COR-L47 (cell line): ENCODE measurements at places on chromosomes 3 and 15.

DNA sequence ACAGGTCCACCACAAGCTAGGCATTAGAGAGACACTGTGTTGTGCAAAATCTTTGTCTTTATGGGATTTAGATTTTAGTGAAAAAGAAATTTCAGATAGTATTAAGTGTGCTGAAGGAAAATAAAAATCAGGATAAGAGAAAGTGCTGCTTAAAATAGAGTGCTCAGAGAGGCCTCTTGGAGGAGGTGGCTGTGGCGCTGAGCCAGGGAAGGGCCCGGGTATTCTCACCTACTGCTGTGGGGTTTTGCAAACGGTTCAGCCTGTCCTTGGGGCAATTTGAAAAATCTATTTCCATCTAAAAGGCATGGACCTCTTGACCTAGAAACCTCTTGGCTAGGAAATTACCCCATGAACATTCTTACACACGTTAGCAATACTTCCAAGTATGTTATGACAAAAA is 267.7 kb downstream of the TJP1 start:
- DNase-seq, result no peak

DNA sequence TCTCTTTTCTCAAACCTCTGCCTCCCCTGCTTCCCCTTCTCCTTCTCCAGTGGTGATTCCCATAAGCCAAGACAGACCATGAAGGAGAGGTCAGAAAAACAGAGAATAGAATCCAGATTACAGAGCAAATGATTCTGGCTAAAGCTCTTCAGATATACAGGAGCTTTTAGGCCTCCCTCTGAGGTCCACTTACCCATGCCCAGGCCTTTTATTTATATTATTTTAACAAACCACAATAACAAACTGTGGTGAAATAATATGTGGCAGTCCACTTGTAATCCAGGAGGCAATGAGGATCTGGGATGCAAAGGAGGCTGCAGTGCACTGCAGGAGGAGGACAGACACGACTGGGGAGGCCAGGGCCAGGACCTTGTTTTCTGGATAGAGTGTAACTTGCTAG is 104.1 kb downstream of the STAC start:
- DNase-seq, result no peak

DNA sequence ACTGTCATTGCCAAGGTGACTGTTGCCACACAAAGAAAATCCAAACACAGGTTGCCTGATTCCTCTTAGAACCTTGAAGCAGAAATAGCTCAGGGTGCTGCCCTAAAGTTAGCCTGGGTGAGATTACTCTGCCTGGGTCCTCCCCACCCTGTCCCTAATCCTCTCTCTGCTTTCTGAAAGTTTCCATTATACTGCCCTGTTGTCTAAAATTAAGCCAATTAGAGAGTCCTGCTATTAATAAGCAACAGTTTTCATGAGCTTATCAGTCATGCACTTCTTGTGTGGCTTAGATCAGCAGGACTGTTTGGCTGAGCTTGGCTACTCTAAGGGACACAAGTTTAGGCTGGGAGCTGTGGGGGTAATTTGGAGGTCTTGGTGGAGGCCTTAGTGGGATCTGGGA is 334.7 kb upstream of the LRRFIP2 start:
- DNase-seq, result no peak

DNA sequence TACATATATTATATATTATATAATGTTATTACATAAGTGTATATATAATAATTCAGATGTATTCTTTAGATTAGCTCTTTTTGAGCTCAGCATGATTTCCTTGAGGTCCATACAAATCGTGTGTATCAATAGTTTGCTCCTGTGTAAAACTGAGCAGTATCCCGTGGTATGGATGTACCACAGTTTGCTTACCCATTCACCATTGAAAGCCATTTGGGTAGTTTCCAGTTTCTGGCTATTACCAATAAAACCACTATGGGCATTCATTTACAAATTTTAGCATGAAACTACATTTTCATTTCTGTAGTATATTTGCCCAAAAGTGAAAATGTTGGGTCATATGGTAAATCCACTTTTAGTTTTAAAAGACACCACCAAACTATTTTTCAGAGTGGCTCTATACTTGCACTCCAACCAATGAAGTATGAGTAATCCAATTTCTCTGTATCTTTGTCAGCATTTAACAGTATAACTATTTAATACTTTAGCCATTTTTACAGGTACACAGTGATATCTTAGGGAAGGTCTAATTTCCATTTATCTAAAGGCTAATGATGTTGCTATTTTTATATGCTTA is 1361.4 kb upstream of the GBE1 start:
- no peak for DNase-seq

DNA sequence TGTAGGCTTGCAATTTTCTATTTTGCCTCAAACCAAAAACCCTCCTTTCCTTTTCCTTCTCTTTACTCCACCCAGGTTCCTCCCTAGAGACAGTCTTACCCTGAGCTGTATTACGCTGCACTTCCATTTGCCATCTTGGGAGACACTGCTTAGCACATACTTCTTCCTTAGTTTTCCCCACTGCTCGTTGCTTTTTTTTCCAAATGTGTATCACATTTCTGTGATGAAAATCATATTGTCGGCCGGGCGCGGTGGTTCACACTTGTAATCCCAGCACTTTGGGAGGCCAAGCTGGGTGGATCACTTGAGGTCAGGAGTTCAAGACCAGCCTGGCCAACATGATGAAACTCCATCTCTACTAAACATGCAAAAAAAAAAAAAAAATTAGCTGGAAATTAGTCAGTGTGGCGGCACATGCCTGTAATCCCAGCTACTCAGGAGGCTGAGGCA is 29.5 kb downstream of the POPDC2 start:
- no peak for DNase-seq

- no peak for DNase-seq
These were observed 16.8 kb downstream of the HACD2 start for GRCh38 chr3:123568034-123568433.
